ENCODE measurements at places on chromosomes 3 and 15. TPM values are rescaled to one million over a fixed set of nuclear protein-coding genes. Genes with fewer than 3 reads are reported as not detected.

DNA sequence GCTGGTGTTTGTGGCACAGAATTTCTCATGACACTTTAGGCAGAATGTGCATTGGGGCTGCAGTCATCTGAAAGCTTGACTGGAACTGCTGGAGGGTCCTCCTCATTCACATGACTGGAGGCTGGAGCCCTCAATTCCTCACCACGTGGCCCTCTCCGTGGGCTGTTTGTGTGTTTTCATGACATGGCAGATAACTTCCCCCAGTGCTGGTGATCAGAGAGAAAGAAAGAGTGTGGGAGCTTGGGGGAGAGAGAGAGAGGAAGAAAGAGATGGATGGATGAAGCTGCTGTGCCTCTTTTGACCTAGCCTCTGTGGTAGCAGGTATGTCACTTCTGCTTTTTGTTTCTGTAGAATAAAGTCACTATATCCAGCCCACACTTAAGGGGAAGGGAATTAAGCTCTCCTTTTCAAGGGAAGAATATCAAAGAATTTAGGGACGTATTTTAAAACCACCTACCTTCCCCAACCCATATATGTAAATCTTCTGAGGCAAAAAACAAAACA, 169.6 kb upstream of the IL12A start:
- H3K27ac ChIP-seq = no peak overlapping the region
- peaks cover 6% of the 10 kb centered on the region for H3K4me1 ChIP-seq
- no peaks in the 10 kb centered on the region for H3K27me3 ChIP-seq
- DNase-seq = no peak

DNA sequence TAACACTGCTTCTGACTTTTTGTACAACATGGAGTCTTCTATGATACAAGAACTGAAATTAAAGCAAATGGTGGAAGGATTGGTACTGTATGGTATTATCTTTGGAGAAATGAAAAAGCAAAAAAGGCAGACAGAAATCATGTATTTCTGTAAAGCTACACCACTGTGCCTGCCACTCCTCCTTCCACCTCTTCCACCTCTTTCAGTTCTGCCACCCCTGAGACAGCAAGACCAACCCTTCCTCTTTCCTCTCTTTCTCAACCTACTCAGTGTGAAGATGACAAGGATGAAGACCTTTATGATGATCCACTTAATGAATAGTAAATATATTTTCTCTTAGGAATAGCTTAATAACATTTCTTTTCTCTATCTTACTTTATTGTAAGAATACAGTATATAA, 57.0 kb downstream of the CD200 start:
- H3K27ac ChIP-seq = no peak overlapping the region
- H3K4me1 ChIP-seq = peaks cover 16% of the 10 kb centered on the region
- no peaks in the 10 kb centered on the region for H3K27me3 ChIP-seq
- DNase-seq = no peak

DNA sequence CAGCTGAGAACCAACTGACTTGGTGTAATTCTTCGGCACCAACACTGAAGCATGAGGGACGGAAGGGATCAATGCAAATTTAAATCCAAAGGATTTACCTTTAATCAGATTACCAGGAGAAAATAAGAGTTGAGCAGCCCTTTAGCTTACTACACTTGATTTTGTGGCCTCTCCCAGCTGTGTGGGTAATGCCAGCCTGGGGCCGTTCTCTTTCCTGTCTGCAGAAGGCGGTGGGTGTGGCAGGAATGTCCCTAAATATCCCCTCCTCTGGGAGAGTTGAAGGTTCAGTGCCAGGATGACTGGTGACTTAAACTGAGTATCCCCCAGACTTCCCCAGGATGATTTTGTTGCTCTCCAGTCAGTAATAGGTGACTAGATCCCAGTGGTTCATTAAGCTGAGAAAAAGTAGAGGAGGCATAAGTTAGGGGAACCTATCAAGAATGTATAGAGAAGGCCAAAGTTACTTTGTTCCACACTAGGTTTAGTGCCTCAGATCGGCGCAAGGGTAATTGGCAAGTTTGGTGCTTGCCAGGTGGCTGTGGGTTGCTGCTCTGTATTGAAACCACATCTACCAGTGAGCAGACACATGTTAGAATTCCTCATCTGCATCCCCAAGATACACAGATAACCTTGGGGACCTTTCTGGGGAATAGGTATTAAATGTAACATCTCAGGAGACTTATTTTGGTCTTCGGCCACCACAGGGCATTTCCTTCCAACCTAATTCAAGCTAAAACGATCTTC, 23.1 kb downstream of the MAPKBP1 start:
- no peak overlapping the region for H3K4me3 ChIP-seq
- peaks cover 4% of the 10 kb centered on the region for H3K36me3 ChIP-seq
- H3K27ac ChIP-seq = no peak overlapping the region
- DNase-seq = no peak
- no peaks in the 10 kb centered on the region for H3K27me3 ChIP-seq

GRCh38 chr15:77580996-77581682, 51.6 kb downstream of the LINGO1 start:
- H3K4me3 ChIP-seq = no peak overlapping the region
- H3K36me3 ChIP-seq = no peaks in the 10 kb centered on the region
- H3K27ac ChIP-seq = no peak overlapping the region
- no peaks in the 10 kb centered on the region for H3K27me3 ChIP-seq
- H3K4me1 ChIP-seq = no peaks in the 10 kb centered on the region

Gene SPINK8
- not detected for total RNA-seq

Measured in thymus (tissue), 14 donors.